ENCODE measurements at places on chromosomes 11 and 22.

DNA sequence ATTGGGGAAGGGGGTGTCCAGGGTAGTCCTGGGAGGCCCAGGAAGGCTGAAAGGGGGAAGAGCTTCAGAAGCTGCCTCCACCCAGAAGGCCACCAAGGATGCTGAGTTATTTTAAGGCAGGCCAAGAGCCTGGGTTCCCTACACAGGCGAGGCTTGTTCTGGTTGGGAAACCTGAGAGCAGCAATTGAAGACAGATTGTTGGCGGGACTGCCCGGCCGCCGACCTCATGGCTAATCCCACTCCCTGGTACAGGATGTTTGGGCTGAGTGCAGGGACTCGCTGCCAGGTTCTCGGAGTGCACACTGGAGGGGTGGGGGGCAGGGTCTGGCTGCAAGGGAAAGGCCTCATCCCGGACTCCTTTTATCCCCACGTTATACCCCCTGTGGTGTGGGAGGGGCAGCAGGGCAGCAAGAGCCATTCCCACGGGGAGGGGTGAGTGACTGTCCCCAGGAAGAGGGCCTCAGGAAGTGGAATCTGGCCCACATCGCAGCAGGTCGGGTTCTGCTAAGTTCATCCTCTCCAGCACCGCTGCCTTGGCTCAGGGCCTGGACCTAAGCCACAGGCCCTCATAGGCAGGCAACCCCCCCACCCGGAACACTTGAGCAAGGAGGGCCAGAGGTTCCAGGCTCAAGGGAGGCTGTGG lies 43.6 kb upstream of the PRR5 start:
- no peak for DNase-seq

DNA sequence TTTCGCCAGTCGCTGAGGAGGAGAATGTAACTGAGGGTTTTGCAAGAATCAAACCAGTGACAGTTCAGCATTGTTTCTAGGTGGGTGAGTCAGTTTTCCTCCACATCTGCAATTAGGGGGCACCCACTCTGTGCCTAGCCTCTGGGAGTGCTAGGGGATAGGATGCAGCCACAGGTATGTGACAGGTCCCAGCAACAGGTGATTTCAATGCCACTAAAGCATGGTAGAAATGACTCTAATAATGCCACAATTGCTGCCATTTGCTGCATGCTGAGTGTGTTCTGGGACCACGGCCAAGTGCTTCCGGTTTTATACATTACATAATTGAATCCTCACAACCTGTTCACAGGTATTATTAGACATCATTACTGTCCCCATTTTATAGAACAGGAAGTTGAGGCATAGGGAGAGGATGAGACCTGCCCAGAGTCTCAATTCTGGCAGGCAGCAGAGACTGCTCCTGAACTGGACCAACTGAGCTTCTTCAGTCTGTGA lies 556 bp downstream of the CRYBB2 start:
- no peak for DNase-seq

GRCh38 chr11:126396965-126397364 lies 41.5 kb downstream of the ST3GAL4 start:
- no peak for DNase-seq

DNA sequence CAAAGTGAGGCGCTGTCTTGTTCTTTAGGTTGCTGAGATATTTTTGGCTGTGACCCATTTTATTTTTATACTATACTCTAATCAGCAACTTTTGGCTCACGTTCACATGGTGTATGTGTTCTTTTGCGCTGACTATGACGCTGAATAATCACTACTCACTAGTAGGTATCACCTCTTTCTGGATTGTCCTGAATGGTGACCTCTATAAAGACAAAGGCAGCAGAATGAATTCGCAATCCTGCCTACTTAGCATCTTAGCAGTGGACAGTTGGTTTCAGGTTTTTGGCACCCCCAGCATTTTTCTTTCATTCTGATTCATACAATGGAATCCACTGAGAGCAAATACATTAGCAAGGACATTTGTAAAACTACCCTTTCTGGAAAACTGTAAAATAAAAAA lies 351.3 kb downstream of the JRKL start:
- DNase-seq, result no peak

GRCh38 chr11:59028105-59028504 lies 58.0 kb upstream of the GLYATL1B start:
- DNase-seq, result no peak

DNA sequence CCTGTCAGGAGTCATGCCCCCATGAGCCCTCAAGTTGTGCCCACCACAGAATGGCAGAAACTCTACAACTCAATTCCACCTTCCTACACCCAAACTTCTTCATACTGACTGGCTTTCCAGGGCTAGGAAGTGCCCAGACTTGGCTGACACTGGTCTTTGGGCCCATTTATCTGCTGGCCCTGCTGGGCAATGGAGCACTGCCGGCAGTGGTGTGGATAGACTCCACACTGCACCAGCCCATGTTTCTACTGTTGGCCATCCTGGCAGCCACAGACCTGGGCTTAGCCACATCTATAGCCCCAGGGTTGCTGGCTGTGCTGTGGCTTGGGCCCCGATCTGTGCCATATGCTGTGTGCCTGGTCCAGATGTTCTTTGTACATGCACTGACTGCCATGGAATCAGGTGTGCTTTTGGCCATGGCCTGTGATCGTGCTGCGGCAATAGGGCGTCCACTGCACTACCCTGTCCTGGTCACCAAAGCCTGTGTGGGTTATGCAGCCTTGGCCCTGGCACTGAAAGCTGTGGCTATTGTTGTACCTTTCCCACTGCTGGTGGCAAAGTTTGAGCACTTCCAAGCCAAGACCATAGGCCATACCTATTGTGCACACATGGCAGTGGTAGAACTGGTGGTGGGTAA lies at the start of gene OR52W1:
Gene OR52W1 (plus strand): TSS at position 51 of the 637 bp plus-strand sequence. CDS start 0 bp downstream, at position 51.
- no peak for DNase-seq

DNA sequence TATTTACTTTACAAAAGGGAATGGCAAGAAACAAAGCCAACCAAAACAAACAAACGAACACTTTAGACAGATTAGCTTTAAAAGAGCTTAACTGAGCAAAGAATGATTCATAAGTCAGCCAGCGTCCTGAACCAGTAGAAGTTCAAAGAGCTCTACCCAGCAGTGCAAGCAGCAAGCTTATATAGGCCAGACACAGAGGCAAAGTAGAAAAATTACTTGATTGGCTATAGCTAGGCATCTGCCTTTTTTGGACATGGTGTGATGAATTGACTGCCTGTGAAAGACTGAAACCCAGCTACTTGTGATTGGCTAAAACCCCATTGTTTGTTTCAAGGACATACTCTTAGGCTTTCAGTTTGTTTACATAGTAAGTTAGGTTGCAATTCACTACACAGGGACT lies 2120.0 kb upstream of the RAG2 start:
- DNase-seq, result no peak

- no peak for DNase-seq
These were observed 208.4 kb downstream of the DDX10 start for GRCh38 chr11:108873310-108873709.

GRCh38 chr22:37244114-37244921 lies at the start of gene RAC2:
Gene RAC2, minus strand, starts transcription at chr22:37244269. Its CDS starts 121 bp downstream, at chr22:37244148.
- DNase-seq, result peak; percentile 35

DNA sequence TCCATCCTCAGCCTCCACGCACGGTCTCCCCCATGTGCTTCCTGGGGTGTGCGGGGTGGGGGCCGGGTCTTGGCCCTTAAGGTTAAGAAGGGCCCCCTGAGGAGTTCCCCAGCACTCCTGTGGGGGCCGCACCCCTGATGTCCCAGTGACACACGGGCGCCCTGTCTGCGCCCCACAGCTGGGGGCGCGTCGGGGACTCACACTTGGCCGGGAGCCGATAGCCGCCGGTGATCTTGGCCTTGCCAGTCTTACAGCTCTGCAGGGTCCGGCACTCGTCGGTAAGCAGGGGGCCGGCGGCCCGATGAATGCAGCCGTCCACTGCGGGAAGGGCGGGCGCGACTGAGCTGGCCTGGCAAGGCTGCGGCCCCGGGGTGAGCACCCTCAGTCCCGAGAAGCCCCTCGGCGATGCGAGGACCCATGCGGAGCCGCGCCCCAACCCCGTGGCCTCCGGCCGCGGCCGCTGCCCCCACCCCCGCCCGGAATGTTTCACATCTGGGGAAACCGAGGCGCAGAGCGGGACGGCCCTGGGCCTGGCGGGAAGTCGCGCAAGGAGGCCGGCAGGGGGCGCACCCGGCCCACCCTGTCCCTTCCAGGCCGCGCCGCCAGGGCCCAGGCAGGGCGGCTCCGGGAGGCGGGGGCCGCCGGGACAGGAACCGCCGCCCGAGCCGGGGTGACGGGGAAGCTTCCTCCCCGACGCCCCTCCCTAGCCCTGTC lies 13.9 kb downstream of the OTUB1 start:
- peak; percentile 59 for DNase-seq

DNA sequence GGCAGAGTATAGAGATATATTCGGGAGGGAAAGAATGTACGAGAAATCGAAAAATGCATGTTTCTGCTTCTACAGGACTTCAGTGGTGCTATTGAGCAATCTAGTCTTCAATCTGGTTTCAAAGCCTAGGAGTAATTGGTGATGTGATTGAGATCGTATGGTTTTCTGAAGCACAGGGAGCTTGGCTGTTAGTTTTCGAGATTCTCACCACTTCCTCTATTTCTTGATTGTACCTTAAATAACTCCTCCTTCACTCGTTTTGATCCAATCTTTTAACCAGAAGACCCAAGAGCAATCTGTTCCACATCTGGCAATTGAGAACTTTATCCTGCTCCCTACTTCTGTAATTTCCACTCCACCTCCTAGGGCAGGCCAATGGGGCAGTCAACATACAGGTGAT lies 518 bp downstream of the CCDC179 start:
- no peak for DNase-seq

GRCh38 chr11:845872-846495 lies 3.3 kb downstream of the TSPAN4 start:
- DNase-seq, result no peak

- DNase-seq, result no peak
These were observed 67.0 kb downstream of the OR5AK2 start for GRCh38 chr11:57055744-57056143.

Measured in head of caudate nucleus (tissue), 42 donors.